ENCODE measurements at places on chromosomes 2 and 18.

- no peak for DNase-seq
These were observed 16.7 kb downstream of the NOSTRIN start for GRCh38 chr2:168819050-168819715.

GRCh38 chr2:117982376-117983033 is 31.4 kb downstream of the CCDC93 start:
- no peak for DNase-seq

DNA sequence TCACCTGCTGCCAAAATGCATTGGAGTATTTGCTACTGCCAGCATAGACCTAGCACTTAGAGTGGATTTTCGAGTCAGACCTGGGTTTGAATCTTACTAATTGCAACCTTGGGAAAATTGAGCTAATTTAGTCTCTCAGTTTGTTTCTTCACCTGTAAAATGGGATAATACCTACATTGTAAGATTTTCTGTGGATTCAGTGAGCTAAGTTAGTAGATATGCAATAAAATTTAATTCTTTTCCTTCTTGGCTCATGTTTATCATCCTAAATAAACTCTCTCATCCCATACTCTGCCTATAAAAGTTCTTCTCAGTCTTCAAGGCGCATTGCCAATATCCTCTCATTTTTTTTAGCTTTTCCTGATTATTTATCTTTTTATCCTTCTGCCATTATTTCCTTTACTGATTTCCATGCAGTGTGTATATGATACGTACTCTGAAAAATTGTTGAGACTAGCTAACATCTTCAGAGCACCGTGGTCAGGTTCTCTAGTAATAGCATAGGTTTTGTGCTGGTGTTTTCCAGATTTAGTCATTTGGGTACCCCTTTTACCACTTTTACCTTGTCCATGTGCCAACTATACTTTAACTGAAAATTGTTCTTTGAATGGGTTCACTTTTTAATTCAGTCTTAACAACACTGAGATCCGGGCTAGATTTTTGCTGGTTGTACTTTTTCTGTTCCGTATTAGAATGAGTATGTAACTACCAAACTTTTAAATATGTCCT is 7.3 kb downstream of the CEP192 start:
- DNase-seq: no peak

GRCh38 chr18:32552421-32553030 is 81.8 kb upstream of the GAREM1 start:
- DNase-seq: peak; percentile 78

- no peak for DNase-seq
These were observed 47.6 kb upstream of the SLC30A6 start for GRCh38 chr2:32118055-32118454.

DNA sequence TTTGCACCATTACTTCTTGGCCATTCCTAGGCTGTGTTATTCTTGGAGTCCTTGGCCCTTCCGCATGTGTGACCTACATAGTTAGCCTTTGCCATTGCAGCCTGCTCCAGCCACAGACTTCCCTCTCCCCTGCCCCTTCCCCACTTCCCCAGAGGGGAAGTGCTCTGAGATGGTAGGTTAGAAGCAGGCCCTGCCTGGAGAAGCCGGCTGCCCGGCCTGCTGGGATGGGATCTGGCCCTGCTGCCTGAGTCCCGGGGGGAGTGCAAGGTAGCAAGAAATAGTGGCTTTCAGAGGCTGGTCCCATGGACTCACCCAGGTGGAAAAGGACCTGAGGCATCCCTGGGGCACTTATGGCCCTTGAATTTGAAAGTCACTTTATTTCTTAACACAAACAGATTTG is 28.4 kb upstream of the OTOF start:
- DNase-seq: no peak

GRCh38 chr2:69143748-69144360 is 130.9 kb downstream of the ANTXR1 start:
- no peak for DNase-seq

DNA sequence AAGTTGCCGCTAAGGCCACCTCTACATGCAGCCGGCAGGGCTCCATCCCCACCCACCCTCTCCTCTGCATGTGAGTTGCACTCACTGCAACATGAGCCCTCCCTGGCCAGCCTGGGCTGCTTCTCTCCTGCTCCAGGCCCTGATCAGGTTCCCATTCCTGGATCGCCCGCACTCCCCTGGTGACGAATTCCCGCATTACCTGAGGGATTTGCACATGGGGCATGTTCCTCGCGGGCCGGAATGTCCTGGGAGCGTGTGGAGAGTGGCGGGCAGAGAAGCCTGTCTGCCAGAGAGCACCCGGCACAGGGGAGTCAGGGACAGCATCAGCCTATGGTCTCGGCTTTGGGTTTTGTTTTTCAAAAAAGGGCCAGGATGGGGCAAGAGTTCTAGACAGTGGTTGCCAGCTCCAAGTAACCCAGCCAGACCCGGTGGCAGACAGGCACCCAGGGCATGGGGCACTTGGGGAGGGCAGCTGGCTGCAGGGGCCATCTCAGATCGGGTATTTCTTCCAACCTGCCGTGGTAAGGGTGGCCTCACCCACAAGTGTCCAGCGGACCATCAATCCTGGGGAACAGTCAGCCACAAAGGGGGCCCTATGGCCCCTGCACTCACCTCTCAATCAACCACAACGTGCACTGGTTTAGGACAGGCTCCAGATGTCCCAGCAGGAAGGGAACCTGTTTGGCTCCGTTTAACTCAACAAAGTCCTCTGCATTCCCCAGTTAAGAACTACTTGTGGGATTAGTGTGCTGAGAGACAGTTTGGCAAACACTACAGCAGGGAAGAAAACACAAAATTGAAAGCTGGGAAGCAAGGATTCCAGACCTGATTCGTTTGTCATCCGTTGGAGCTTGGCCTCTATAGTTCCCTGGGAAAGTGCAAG is 187.7 kb downstream of the SMAD7 start:
- DNase-seq: no peak

DNA sequence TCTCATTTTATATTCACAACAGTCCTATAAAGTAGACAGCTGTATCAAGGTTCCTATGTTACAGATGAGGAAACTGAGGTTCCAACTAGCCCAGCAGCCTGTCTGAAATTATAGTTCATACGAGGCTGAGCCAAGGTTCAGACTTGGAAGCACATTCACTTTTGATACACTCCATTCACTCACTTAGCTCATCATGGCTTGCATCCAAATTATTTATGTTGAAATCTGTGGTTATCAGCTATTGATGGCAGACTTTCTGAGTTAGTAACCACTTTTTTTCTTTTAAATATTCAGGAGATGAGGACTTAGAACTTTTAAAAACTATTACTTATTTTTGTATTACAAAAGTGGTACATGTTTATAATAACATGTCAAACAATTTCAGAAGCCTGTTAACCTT is 188.2 kb downstream of the MTX2 start:
- DNase-seq: no peak

DNA sequence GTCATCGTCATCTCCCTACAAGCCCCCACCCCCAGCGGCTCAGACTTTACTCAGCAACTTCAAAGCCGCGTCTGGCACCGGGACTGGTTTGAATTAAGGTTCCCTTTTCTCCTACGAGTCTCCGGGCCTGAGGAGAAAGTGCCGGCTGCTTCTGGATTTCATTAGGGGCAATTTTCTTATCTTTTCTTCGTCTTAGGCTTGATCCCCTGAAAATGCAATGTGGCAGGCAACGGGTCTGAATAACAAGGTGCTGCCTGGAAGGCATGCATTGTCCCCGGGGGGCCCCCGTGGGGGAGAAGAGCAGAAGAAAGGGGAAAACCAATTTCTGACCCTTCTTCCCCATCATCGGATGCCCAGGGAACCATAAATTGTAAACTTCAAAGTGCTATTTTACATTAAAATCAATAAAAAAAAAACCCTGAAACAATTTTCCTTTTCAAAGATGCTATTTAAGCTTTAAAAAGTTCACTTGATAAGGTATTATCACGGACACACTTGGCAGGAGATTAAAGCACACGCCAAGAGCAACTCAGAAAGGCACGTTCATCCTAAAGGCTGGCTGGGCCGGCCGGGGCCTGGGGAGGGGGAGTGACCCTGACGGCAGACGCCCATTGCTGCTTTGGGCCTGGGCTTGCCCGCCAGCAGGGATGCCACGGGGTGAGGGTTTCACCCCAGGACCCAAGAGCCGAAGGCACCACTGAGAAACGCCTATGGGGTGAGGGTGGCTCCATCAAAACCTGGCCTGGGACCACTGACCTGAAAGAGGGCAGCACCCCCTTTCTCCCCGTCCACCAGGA is 230.4 kb downstream of the TWIST2 start:
- no peak for DNase-seq

- DNase-seq: no peak
These were observed 352.1 kb upstream of the ZNF521 start for GRCh38 chr18:25704071-25704470.

- no peak for DNase-seq
These were observed 2094.5 kb upstream of the CELF4 start for GRCh38 chr18:39660141-39660540.

- peak; percentile 84 for DNase-seq
These were observed 18.3 kb downstream of the CLUL1 start for GRCh38 chr18:615092-615521.

DNA sequence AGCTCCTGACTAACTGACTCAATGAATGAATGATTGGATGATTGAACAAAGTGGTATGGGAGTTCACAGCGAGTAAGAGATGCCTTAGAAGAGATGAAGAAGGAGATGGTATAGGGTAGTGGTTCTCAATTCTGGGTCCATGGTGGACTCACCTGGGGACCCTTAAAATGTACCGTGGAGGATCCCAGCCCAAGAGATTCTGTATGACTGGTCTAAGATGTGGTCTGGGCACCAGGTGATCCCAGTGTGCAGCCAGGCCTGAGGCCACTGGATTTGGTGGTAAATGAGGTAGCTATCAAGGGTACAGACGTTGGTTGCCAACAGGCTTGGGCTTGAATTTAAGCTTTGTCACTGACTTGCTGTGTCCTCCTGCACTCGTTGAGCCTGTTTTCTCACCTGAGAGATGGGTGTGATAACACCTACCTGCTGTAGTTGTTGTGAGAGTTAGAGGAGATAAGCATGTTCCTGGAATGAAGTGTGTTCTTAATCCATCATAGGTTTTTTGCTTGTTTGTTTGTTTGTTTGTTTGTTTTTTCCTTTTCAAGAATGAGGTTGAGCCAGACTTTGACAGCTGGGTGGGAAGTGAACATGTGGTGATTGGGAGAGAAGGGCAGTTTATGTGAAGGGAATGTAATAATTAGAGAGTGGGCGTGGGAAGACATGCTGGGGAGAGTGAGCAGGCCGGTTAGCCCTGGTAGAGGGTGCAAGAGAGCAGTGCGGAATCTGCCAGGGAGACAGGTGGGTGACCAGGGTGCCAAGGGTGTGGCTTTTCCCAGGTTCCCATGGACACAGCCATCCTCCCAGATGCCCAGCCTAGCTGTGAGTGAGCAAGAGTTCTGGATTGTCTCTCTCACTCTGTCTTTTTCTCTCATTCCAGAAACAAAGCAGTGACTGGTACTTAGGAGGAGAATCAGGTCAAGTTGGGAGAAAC is 31.4 kb upstream of the IL1B start:
- no peak for DNase-seq

DNA sequence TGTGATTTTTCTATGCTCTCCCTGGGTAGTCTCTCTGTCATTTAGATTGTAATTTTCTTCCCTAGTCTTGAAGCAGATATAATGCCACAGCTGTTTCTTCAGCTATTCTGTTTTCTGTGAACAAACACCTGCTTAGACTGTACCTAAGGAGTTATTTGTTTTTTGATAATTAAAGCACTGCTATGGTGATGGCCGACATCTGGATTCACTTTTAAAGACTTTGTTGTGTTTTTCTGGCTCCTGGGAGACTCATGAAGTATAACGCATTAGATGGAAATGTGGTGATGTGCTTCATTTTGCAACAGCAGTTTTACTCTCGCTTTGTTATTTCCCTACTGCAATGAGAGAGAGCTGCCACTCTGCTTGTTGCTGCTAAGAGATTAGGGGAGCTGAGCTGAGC is 15.7 kb upstream of the C2orf69 start:
- DNase-seq: no peak

GRCh38 chr2:75558786-75559679 is 1.7 kb downstream of the EVA1A start:
- DNase-seq: no peak

- DNase-seq: peak; percentile 89
These were observed 6.5 kb upstream of the CAPN10 start for GRCh38 chr2:240579771-240580614.

DNA sequence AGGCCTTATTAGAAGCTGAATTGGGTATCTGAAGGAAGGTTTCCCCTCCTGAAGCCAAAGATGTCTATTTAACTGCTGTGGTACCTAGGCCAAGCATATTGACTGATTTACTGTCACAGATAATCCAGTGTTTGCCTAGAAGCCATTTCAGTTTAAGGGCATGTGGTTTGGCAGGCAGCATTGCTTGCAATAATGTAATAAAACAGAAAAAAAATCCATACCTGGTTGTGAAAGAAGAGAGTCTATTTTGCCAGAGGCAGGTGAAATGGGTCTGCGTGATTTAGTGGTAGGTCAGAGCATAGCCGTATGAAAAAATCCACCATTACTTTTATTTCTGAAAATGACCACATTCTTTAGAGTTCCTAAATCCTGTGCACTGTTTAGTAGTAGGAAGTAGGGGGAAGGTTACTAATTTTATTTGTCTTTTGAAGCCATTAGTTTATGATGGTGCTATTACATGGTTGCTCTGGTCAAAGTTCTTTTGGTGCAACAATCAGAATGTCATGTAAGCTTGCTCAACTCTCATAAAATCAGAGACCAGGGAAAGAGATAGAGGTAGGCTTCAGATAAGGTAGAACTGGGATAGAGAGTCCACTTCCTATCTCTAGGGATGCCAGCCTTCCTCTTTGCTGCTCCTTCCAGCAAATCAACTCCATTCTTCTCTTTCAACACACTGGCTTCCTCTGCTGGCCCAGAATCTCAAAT is 343.4 kb downstream of the GPD2 start:
- DNase-seq: no peak

- DNase-seq: no peak
These were observed 11.2 kb downstream of the SCG2 start for GRCh38 chr2:223590964-223591363.

DNA sequence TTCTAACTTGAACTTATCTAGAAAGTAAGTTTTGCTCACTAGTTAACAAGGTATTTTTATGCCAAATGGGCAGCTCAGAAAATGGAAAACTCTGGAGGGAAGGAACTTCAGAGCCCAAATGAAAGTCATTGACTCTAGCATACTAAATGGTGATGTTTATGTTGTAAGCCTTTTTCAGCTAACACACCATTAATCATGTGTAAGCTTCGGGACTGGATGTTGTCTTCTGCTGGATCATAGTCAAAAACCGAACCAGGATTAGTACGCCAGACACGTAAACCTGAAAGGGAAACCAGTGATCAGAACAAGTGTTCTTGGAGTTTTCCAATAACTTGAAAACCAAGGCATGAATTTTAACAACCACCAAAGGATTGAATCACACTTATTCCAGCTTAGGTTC is 81.8 kb downstream of the RIF1 start:
- DNase-seq: no peak

- peak; percentile 86 for DNase-seq
These were observed 18.0 kb downstream of the REL start for GRCh38 chr2:60899230-60899891.

GRCh38 chr2:220432645-220433044 is 805.2 kb downstream of the SLC4A3 start:
- no peak for DNase-seq

DNA sequence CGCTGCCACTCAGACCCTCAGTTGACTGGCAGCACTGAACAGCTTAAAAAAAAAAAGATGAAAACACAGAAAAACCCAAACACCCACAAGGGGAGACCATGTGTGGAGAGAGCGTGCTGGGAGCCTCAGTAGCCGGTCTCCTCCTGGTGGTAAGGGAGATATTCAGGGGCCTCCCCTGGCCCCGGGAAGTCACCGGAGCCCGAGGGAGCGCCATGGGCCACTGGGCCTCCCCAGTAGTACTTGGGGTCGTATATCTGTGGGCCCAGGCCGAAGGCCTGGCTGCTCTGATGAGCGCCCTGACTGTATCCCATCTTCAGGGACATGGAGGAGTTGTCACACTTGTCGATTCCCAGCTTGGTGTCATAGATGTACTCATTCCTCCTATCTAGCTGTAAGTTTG is 145.7 kb upstream of the TEKT4 start:
- no peak for DNase-seq

All from suppressor macrophage (primary cell).